ENCODE measurements at places on chromosomes 6 and 20.

DNA sequence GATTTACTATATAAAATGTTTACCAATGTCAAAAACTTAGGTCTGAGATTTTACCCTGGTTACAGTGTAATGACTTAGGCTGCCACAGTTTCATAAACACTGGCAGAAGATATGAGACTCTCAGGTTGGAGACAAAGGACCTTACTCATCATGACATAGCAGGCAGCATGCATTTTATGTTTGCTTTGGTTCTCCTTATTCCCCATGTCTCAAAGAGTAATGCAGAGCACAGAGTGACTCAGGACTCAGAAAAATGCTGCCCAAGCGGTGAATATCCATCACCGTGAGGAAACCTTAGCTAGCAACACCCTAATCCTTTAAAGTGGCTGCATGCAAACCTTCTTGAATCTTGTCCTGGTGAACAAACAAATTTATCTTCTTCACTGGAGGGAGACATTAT, 112.1 kb upstream of the EYS start:
- DNase-seq = no peak

DNA sequence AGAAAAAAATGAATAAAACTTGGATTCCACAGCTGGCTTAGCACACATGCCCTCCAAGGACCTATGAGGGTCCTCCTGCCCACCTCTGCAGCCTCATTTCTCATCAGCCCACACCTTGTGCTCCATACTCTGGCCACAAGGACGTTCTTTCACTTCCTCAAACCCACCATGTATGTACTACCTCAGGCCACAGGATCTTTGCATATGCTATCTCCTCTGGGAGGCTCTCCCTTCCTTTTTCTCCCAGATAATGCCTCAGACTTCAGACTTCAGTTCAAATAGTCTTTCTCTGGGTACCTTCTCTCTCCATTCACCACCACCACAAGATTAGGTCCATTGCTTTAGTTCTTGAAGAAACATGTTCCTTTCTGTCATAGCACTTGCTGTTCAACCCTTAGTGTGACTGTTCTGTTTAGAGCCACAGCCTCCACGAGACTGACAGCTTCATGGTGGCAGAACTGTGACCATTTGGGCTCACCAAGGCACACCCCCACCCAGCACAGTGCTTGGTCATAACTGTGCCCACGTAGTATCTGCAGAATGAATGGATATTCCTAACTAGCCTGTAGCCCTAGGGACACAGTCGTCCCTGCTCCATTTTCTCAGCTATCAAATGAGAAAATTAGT, 146.7 kb upstream of the LRFN2 start:
- DNase-seq = no peak

DNA sequence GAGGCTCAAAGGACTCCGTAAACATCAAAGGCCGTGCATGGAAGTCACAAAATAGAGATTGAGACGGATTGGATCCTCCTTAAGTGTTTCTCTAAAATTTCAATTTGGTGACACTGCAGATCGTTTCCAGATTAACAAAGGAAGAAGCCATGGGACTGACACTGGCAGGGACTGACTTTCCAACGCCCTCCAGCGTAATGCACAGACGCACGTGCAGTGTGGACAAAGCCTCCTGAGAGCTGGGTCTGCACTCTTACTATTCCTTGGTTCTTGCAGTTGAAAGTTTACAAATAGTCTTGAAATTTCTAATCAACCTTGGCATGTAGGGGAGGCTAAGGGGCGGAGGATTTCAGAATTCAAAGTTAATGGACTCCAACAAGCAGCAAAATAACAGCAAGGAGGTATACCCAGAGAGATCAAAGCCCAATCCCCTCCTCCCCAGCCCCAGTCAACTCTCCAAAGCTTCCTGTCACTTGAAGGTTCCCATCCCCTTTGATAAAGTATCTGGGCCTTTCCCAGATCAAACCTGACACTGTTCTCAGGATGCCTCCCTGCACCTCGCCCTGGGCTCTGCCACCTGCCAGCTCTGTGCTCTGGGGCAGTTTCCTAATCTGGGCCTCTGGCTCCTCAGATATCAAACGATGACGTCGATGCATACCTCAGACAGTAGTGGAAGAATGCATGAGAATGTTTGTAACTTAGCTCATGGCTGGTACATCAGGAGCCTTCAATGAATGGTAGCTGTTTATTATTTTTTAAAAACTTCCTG, 106.5 kb upstream of the TRAF3IP2 start:
- DNase-seq = peak; percentile 42

GRCh38 chr6:166411721-166412151, 29.0 kb upstream of the MPC1 start:
- DNase-seq = no peak

- DNase-seq = no peak
Measured at GRCh38 chr6:105072798-105073199, 107.0 kb downstream of the POPDC3 start.

GRCh38 chr20:38063911-38064530, 30.5 kb downstream of the RPRD1B start:
- DNase-seq = no peak

DNA sequence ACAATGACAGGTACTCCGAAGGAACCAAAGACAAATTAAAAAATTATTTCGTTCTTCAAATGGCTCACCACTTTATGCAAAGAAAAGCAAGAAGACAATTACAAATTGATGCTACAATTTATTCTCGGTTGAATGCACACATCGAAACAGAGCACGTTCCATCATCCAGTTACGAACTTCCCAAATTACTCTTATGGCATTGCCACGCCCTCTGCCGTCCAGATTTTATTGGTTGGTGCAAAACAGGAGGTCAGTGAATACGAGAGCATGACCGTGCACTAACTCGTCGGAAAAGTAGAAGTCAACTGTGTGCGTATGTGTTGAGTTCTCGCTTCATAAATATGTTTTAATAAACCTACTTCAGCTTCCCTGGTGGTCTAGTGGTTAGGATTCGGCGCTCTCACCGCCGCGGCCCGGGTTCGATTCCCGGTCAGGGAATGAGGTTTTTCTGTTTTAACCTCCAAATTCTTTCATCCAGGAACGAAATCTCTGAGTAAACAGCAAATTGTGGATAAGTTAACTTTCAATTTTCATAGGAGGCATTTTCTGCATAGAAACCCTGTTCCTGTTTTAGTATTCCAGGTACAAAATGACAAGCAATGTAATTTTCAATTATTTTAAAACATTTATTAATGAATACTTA, 23.2 kb downstream of the ZNF311 start:
- DNase-seq = peak; percentile 75

DNA sequence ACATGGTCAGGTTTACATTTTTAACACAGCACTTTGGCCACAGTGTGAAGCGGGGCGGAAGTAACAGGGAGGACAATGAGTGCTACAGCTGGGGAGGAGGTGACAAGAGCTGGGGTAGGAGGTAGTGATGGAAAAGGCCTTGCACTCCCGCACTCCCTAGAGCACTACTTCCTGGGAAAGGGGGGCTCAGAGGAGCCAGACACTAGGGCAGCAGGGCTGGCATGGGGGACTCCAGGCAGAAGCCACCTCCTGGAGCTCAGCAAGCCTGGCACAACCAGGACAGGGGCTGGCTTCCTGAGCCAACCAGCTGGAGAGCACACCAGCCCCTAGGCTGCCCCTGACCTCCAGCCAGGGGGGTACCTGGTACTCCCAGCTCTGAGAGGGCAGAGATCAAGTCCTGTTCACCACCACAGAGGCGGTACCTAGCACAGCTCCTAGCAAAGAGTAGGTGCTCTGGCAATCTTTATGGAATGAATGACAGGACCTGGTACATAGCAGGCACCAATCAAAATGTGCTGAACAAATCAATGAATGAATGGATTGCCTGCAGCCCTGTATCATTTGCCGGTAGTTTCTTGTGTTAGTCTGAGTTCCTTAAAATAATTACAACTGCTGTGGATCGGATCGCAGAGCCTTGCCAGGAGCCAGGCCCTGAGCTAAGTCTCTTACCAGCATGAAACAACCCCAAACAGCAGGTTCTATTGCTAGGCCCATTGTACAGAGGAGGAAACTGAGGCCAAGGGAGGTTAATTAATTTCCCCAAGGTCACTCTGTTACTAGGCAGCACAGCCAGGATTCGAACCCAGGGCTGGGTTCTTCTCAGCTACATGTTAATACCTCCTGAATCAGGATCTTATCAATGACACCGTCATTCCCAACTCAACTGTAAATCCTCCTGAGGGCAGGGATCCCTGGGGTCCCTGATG, 15.5 kb downstream of the NOL4L start:
- DNase-seq = no peak

DNA sequence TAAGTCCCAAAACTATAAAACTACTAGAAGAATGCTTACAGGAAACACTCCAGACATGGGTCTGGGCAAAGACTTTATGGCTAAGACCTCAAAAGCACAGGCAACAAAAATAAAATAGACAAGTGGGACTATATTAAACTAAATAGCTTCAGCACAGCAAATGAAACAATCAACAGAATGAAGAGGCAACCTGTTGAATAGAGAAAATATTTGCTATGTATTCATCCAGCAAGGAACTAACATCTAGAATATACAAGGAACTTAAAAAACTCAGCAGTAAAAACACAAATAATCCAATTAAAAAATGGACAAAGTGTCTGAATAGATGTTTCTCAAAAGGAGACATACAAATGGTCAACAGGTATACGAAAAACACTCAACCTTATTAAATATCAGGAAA, 30.4 kb downstream of the HLA-G start:
- no peak for DNase-seq

DNA sequence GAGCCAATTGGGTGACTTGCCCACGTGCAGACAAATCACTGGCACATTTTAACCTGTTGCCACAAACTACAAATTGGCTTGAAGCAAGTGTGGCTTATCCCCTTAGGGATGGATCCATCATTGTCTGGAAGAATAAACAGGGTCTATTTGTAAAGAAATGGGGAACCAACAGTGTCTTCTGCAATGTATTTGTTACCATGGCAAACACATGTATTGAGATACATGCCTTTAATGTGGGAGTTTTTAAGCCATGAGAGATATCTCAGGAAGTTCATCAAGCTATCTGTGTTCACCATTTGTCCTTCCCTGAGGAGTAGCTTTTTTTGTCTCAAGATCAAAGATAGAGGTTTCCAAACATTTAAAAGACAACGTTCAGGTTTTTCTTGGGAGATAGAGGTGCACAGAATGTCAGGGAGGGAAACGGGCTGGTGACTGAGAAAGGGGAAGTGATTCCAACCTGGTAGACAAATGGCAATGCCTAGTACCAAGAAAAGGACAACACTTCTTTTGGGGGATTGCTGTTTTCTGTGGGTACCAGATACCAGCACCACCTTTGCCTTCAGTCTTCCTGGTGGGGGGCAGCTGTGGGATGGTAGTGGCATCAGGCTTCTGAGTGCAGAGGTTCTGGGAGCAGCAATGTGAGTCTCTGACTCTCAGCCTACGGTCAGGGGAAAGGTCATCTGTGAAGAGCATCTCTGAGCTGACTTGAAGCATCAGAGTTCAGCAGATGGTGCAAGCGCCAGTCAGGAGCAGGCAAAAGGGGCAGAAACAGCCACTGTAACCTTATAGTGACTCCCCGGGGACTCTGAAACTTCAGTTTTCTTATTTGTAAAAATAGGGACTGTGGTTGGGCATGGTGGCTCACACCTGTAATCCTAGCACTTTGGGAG, 20.1 kb upstream of the BCAS1 start:
- DNase-seq = no peak

GRCh38 chr6:35600659-35601125, 88.0 kb upstream of the TULP1 start:
- DNase-seq = no peak

GRCh38 chr6:156832231-156832647, 55.1 kb downstream of the ARID1B start:
- DNase-seq = peak; percentile 39

DNA sequence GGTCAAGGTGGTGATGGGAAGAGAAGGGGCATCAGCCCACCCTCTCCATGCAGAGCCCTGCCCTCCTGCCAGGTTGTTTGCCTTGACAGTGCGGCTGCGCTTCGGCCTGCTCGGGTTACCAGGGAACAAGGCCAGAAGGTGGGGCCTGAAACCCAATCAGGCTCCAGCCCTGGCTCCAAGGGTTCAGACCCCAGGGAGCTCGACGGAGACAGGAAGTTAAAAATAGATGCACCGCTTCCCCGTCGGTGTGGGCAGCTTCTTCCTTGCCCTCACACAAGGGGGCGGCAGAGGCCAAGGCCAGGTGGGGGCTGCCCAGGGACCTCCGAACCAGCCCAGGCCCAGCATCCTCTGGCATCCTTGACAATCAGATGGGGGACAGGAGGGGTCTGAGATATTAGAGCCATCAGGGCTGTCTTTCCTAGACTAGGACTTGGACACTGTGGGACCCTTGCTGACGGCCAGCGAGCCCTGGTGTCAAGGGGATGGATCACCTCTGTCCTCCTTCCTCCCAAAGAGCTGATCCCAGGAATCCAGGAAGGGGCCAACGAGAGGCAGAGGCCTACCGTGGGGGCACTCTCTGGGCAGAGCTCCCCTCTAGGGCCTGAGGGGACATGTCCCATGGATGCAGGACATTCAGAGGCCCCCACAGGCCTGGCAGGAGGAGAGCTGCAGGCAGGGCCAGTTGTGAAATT, 65.2 kb downstream of the RIPOR3 start:
- peak; percentile 65 for DNase-seq

DNA sequence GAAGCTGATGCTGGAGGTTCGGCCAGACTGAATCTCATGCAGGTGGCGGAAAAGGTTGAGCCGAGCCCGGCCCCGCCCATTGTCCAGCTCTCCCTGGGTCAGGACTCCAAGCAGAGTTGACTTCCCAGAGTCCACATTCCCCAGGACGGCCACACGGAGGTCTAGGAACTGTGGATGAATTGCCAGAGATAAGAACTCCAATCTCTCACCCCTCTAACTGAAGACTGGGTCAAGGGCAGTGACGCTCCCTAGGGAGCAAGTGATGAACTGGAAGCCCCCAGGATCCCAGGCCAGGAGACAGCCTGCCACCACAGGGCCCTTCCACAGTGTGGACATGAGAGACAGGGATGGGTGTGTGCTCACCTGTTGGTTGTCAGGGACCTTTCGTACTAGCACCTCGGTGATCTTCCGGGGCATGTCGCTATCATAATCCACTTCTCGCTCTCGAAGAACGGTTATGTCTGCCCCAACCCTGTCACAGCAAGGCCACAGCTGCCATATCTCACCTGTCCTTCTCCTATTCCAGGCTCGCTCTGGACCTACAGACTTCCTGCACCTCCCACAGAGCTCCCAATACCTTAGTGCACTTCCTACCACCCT, 3.6 kb downstream of the GTPBP2 start:
- DNase-seq = no peak

GRCh38 chr6:82381278-82381677, 17.7 kb downstream of the TPBG start:
- no peak for DNase-seq

- no peak for DNase-seq
Measured at GRCh38 chr6:118632359-118632758, 19.0 kb downstream of the CEP85L start.

- DNase-seq = no peak
Measured at GRCh38 chr6:14063756-14064155, 53.8 kb upstream of the CD83 start.

- no peak for DNase-seq
Measured at GRCh38 chr20:2234598-2235191, 61.1 kb upstream of the TGM3 start.

GRCh38 chr6:129753422-129753821, 43.4 kb upstream of the ARHGAP18 start:
- DNase-seq = no peak

GRCh38 chr6:42025066-42025844, 25.1 kb upstream of the TAF8 start:
- no peak for DNase-seq

All from BE2C (cell line).